ENCODE measurements at places on chromosomes 5 and 9.

DNA sequence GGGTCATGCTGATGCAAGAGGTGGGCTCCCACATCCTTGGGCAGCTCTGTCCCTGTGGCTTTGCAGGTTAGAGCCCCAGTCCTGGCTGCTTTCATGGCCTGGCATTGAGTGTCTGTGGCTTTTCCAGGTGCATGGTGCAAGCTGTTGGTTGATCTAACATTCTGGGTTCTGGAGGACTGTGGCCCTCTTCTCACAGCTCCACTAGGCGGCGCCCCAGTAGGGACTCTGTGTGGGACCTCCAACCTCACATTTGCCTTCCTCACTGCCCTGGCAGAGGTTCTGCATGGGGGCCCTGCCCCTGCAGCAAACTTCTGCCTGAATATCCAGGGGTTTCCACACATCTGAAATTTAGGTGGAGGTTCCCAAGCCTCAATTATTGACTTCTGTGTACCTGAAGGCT, 150.1 kb downstream of the NNT start:
- no peak for DNase-seq

DNA sequence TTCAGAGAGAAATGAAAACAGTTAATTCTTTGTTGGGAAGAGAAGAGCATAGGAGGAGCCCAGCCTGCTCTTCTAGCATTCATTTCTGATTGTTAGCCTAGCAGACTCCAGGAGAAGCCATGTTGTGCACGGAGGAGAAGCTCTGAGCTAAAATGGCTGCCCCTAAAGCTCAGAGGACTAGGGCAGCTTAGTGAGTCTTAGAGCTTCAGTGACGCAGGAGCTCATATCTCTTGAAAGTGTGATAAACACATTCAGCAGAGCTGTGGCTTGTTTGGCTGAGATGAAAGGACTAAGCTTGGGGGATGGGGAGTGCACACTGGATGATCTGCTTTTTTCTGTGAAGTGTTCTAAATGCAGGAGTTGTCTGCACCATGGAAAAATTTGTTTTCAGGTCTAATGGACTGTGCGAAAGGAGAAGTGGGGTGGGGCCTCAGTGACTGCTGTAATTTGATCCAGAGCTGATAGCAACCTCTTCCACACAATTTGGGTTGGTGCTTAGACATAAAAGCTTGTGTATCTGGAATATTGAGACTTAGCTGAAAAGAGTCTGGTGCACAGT, 58.5 kb downstream of the ZNF462 start:
- no peak for DNase-seq

GRCh38 chr9:36817160-36817834, 216.8 kb downstream of the PAX5 start:
- no peak for DNase-seq

- DNase-seq: no peak
Measured at GRCh38 chr9:70625078-70625477, 210.6 kb upstream of the KLF9 start.

DNA sequence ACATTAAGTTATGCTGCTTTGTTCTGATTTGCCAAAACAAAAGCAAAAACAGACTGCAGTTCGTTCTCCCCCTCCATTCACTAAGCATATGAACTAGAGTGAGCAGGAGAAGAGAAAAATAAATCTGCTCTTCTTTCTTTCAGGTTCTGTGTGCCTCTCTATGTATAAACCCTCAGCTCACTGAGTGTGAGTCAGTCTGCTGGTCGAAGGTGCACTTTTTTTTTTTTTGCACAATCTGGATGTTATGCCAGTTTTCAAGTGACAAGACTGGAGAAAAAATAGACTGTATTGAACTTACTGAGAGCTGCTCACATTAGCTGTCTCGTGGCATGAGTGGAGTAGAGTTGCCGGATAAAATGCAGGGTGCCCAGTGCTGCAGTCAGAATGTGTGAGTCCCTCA, 244.6 kb upstream of the ATP10B start:
- no peak for DNase-seq

DNA sequence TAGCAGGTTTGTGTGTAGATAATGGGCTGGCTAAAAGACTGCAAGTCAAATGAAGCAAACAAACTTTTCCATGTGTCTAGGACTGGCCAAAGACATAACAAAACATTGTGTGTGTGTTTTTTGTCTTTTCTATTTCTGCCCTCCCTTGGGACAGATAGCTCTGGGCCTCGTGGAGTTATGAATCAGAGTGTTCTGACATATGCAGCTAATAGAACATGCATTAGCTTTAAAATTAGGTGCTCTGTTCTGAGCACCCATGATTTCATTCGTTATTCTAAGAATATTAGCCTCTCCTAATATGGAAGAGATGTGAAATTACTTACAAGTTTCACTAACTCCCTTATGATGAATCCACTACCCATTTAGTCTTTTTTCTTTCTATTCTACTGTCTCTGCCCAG, 367.3 kb upstream of the PAPPA start:
- DNase-seq: no peak

DNA sequence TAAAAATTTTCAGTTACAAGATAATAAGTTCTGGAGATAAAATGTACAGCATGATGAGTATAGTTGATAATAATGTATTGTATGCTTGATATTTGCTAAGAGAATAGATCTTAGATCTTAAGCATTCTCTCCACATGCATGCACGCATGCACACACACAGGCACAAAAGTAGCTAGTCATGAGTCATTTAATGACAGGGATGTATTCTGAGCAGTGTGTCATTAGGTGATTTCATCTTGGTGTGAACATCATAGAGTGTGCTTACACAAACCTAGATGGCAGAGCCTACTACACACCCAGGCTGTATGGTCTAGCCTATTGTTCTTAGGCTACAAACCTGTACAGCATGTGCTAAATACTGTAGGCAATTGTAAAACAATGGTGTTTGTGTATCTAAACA, 124.2 kb downstream of the PTTG1 start:
- no peak for DNase-seq

DNA sequence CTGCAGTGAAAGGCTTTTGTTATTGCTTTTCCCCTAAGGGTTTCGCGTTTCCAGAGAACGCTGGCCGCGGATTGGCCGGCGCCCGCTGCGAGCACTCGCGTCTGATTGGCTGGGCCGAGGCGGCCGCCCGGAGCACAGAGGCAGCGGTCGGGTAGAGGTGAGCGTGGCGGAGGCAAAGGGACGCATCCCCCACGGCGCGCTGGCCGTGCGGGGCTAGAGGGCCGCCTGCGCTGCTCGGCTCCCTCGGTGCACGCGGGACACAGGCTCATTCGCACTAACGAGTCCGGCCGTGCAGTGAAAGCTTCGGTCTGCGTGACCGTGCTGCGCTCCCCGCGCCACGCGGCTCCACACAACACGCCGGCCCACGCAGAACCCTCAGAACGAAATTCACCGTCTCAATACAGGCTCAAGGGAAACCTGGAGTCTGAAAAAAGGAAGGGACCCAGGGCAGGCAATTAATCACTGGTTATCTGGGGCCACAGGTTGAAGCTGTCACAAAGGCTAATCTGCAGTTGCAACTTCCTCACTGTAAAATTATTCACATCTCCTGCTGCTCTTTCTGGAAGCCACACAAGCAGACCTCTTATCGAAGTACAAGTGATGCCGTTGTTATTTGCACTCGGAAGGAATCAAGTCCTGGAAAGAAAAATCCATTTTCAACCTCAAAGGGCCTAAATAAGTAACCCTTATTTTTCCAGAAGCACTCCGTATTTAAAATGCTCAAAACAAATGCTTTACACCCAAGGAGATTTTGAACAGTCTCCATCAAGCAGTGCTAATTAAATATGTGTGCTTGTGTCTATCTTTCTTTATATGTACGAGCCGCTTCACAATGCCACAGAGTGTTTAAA, 94.6 kb downstream of the ZNF608 start:
- DNase-seq: peak; percentile 9

DNA sequence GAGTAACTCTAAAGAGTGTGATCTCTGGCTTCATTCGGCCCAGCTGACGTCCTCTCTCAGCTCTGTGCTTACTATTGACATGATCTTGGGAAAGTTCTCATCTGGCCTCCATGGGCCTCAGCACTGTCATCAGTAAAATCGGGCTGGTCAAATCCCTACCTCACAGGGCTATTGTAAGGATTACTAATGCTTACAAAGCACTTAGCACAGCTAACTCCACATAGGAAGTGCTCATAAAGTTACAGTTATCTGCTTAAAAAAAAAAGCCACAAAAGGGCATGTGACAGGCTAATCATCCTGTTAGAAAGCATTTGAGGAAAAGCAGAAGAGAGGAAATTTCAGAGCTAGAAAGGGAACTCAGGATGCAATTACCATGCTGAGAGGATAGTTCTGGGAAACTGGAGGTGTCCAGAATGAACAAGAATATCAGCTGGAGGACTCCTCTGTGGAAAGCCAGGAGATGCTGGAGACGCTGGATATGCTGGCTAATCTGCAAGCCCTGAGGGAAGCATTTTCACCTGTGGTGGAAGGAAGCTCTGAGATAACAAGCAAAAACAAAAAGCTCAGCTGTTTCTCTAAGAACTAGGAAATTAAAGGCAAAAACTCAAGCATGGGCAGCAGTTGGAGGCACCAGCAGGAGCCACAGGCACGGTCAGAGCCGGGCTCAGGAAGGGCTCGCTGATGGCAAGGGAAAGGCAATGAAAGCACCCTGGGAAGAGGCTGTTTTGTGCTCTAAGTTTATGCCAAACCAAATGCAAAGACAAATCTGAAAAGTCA, 4.4 kb upstream of the BHMT start:
- no peak for DNase-seq

DNA sequence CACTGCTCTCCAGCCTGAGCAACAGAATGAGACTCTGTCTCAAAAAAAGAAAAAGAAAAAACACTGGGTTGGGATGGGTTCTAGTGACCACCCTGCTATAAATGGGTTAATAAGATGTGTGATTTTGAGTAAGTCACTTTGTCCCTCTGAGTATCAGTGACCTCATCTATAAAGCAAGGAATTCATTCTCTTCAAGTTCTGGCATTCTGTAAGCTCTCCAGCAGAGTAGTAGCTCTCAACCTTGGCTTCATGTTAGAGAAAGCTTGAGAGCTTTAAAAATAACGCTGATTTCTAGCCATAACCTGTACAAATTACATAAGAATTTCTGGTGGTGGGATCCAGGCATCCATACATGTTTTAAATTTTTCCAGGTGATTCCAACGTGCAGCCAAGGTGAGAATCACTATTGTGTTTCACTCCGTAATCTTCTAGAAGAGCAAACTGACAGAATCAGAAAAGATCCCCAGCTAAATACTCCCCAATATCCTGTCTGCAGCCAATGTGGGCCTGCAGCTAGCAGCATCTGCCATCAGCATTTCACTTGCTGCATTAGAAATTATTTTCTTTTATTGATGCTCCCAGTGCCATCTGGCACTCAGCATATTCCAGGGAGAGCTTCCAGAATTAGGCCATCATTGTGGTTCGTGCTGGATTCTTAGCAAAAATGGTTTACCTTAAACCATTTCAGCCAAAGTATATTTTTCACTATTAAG, 109.4 kb downstream of the FEM1C start:
- no peak for DNase-seq

DNA sequence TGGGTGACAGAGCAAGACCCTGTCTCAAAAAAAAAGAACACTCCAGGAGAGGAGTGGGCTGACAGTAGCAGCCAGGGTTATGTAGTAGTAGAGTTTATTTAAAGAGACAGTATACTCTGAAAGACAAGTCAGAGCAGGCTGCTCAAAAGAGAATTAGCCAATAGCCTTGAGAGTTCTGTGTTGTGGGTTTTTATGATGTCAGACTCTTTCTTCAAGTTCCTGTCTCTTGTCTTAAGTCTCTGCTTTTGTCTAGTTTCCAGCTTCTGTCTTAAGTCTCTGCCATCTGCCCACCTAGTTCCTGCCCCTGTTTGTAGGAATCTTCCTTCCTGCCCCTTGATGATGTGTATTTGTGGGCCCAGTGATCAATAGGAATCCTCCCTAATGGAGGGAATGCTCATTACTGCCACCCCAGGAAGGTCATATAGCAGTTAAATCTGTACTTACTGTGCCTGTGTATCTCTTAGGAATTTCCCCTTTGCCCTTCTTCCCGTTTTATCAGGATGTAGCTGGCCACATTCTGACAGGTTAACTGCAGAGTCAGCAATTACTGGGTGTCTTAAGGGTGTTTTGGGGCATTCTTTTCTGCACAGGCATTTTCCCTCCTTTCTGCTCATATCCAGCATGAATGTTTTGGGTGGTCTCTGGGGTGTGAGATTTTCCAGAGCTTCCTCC, 580.5 kb upstream of the SGCD start:
- no peak for DNase-seq

- no peak for DNase-seq
Measured at GRCh38 chr5:311963-312362, 9.6 kb upstream of the AHRR start.

DNA sequence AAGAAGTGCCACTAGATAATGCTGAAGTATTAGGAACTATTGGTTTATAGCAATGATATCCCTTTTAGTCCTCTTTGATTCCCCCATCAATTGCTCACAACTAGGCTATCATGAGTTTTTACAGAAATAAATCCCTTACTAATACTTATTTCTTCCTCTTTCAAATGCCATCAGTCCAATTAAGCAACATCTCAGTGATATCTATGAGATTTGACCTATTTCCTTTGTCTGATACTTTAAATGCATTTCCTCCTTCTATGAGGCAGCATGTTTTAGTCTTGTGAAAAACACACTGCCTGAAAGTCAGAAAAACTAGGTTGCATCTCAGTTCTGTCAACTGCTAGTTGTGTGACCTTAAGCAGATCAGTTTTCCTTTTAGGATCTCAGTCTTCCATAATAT, 101.6 kb downstream of the FBXW11 start:
- no peak for DNase-seq

- DNase-seq: no peak
Measured at GRCh38 chr5:134492568-134492967, 32.9 kb upstream of the JADE2 start.

- DNase-seq: no peak
Measured at GRCh38 chr5:122770477-122770876, 4.4 kb upstream of the SNX2 start.

GRCh38 chr5:14669975-14670374, 5.5 kb downstream of the OTULIN start:
- no peak for DNase-seq

- no peak for DNase-seq
Measured at GRCh38 chr5:110414360-110414759, 312.1 kb downstream of the TMEM232 start.

GRCh38 chr9:21994556-21995005, at the start of gene CDKN2B-AS1:
Gene CDKN2B-AS1, plus strand, starts transcription at chr9:21994791.
- no peak for DNase-seq

DNA sequence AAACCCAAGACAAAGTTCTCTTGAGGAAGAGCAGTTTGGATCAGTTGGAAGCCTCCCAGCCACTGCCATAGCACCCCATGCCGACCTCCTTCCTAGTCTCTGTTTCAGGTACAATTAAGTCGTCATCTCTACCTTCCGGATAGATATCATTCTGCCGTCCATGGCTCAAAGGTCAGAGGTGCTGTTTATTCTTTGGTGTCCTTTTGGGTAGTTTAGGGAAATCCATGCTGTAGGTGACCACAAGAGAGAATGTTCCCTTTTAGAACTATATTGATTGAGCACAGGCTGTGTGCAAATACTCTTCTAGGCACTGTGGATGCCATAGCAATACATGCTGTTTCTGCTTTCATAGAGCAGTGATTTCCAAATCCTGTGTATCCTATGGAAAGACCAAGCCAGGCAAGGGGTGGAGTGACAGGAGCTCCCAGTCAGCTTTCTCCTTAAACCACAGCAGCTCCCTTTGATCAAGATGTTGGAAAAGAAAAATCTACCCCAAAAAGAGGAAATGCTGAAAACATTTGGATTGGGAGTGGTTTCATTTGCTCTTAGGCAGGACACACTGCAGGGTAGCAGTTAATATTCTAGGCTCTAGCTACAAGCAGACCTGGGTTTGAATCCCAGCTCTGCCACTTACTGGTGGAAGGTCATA, 127.9 kb downstream of the PALM2AKAP2 start:
- DNase-seq: no peak

- DNase-seq: no peak
Measured at GRCh38 chr9:127058011-127058644, 64.3 kb downstream of the ANGPTL2 start.
